CD4-positive, alpha-beta T cell treated with Interleukin-1 beta for 1 hour (primary cell): ENCODE measurements at places on chromosomes 2 and 18.

DNA sequence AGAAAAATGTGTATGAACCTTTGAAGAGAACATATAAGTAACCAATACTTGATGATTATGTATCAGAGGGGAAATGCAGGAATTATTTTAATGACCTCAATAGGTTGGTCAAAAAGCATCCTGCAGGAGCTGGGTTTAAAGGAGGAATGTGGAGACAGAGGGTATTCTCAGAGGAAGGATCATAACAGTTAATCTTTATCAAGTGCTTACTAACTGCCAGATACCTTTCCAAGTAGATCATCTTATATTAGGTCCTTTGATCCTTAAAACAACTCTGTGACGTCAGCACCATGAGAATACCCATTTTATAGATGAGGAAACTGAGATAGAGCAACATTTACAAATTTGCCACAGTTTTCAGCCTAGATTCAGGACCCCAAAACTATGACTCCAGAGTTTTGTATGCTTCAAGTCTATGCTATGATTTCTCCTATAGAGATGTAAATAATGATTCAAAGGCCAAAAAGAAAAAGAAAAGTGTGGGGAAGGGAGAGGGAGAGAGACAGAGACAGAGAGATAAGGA, 3.0 kb downstream of the RFTN2 start:
- DNase-seq, result no peak

DNA sequence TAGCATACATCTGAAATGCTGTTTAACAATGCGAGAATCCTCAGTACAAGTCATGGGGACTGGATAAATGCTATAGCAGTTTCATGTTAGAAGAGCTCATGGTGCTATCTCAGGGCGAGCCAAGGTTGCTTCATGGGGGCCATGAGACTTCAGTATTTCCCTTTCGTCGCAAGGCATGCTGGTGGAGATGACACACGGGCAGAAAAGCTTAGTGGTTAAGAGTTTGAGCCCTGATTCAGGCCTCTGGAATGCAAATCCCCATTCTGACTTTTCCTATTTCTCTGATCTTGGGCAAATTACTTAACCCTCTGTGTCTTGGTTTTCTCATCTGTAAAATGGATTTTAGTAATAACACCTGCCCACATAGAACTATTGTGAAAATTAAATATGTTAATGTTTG, 57.4 kb upstream of the EPHA4 start:
- no peak for DNase-seq

DNA sequence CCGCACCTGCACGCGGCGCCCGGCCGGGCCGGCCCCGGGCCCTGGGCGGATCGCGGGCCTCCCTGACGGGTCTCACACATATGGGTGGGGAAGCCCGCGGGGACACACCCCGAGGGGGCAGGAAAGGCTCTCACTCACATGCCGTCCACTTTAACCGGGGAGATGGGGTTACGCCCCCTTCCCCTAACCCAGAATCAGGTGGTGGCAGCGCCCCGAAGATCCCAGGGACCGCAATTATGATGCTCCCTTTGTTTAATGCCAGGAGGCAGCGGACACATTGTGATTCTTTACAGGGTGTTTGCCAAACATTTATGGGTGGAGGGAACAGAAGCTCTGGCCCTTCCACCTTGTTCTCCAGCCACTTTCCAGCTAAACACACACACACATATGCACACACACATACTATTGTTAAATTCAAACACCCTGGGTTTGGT, 424 bp upstream of the ANKRD44 start:
- no peak for DNase-seq

- DNase-seq, result no peak
These were observed 23.7 kb downstream of the FARP2 start for GRCh38 chr2:241379481-241380480.

DNA sequence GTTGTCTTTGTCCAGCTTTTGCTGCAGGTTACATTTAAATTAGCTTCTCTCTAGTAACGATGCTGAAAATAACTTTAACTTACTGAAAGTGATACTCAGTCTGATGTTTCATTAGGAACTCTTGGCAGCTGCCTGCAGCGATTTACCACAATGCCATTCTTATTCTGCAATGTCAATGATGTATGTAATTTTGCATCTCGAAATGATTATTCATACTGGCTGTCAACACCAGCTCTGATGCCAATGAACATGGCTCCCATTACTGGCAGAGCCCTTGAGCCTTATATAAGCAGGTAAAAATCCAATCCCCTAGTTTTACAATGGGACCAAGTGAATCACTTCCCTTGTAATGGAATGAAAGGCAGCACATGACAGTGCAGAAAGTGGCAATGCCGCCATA, 16.3 kb upstream of the MFF start:
- no peak for DNase-seq

GRCh38 chr2:232287316-232287715, 91.2 kb upstream of the ALPP start:
- no peak for DNase-seq

DNA sequence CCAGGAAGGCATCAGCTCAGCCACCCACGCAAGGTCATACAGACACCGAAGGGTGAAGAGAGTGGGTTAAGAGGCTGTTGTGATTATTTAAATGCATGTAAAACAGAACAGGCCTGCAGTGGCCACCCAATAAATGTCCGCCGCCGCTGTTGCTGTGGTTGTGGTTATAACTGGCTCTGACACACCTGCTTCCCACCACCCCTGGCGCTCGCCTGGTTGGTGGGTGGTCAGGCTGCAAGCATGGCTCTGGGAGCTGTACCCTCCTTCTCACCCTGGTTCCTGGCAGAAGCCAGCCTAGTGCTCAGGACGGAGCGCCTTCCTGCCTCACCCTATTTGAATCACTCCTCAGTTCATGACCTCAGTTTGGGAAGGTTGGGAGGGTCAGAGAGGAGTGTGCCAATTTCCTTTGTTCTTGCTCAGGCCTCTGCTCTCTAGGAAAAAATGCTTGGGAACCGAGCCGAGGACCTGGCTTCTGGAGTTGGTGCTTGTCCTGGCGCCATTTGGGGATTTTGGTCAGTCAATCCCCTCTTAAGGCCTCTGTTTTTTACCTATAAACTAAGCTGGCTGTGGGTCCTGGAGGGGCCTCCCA, 5.3 kb upstream of the CRYBA2 start:
- DNase-seq, result no peak

- no peak for DNase-seq
These were observed 14.3 kb downstream of the GPR39 start for GRCh38 chr2:132430895-132431294.

GRCh38 chr2:179686069-179686468, 175.3 kb downstream of the ZNF385B start:
- no peak for DNase-seq

DNA sequence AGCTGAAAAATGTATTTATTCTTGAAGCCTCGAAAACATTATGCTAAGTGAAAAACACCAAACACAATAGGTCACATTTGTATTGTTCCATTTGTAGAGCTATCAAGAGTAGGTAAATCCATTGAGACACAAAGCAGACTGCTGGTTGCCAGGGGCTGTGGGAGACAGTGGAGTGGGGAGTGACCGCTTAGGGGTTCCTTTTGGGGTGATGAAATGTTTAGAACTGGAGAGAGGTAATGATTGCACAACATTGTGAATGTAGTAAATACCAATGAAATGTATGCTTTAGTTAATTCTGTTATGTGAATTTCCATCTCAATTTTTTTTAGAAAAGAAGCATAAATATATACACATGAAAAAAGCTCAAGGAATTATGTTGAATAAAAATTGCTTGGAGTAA, 15.8 kb downstream of the KCTD18 start:
- no peak for DNase-seq

DNA sequence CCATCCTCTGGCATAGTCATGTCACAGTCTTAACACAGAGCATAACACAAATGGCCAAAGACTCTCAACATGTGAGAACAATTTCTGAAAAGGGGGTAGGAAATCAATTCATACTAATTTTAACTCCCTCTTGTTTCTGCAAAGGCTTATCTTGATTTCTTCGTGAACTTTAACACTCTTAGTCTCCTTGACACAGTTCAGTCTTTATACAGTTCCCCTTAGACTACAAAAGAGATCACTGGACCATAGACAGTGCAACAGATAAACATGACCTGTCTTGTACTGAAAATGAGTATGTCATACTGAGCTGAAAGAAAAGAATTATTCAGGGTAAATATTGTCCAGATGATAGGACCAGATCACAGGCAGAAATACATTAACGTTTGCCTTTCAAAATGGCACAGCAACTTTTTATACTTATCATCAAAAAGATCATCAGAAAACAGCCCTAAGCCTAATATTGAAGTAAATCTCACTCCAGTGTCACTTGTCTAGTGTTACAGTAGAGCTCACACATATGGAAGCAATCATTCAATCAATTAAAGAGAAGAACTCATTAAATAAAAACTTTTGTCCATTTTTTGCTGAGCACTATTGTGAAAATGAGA, 56.4 kb upstream of the VRK2 start:
- no peak for DNase-seq

DNA sequence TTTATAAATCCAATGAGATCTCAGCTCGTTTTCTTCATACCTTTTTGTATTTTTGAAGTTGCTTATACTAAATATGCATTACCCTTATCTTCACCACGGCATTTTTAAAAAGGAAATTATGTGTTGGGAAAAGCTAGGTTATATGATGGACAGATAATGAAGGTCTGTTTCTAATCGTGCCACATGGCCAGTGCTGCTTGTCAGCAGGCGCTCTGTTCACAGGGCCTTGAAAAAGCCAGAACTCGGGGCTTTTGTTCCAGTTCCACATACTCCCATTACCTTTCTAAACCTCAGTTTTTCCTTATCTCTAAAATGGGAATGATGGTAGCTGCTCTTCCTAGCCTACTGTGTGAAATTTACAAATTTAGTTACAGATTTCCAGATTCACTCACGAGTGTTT, 42.0 kb downstream of the EPAS1 start:
- DNase-seq, result no peak

GRCh38 chr2:238906254-238906935, 58.5 kb downstream of the TWIST2 start:
- no peak for DNase-seq

GRCh38 chr2:97693476-97693875, 19.9 kb upstream of the ZAP70 start:
- DNase-seq, result no peak

GRCh38 chr2:10075571-10076209, 4.5 kb downstream of the CYS1 start:
- DNase-seq, result no peak

GRCh38 chr2:181836583-181836982, 54.9 kb upstream of the ITPRID2 start:
- no peak for DNase-seq

- no peak for DNase-seq
These were observed 102.3 kb upstream of the CD302 start for GRCh38 chr2:159900343-159900742.

DNA sequence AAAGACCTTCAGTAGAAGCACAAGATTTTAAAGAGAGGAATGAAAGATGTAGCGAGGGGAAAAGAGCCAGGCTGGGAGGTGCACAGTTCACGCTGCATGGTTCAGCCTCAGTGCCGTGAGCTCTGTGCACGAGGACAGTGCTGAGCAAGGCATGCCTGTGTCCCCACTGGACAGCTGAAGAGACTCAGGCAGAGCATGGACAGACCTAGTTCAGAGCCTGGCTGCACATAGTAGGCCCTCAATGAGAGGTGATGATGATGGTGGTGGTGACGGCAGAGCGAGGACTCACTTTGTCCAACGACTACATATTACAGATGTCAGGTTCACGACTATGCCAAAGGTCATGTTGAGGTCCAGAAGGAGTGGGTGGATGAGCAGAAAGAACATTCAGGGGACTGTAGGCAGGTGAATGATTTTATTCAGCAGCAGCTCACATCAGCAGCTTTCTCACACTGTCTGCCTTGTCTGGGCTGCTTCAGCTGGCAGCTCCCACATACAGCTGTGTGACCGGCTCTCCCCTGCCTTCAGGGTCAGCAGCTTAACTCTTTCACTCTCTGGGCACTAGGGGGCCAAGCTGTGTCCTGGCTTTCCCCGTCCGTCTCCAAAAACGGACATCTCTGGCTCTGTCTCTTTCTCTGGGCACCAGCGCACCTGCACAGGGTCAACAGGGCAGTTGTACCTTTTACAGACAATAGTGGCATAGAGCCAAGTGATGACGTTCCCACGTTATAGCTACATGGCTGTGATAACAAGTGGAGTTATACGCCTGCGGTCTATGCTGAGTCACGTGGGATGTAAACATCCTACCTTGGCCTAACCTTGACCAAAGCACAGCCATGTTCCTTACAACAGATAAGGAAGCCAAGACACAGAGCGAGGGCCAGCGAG, 128.8 kb upstream of the MSH6 start:
- DNase-seq, result no peak

DNA sequence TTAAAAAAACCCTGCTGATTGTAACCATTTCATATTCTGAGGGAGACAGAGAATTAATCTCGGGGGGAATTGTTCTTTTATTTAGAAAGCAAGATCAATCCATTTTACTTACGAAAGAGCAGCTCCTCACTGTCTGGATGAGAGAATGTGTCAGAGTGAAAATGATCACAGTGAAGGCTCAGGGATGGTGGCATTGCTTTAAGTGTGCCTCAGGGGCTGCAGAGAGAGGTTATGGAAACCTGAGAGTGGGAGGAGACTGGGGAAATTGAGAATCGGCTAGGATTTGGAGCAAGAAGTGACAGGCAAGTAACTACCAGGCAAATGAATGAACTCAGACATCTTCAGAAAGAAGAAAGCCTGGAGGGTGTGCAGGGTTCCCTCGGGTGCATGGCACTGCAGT, 34.2 kb downstream of the MRPL35 start:
- no peak for DNase-seq

DNA sequence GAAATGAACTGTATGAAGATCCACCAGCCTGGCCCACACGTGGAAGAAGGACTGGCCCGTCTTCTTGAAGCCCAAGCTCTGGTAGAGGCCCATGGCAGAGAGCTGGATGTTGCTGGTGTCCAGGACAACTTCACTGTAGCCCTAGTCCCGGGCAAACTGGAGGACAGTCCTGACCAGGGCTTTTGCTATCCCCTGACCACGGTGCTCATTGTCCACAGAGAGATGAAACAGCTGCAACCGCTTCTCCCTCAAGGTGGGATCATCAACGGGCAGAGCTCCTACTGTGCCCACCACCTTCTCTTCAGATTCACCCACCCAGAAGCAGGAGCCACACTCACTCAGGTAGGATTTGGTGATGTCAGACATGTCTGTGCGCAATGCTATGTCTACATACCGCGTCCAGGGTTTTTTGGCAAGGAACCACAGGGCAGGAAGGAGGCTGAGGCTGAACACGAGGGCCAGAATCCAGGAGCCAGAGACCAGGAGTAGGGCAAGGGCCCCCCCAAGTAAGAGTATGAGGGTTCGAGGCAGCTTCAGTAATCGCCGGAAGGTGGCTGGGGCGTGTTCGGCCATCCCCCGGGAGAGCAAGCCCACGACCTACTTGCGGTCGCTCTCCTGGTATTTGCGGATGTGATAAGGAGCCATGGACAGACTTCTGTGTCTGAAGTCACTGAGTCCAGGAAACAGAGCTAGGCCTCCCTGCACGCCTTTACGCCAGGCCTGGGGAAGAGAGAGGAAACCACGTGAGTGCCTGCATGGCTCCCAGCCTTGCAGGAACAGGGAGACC, 36.3 kb downstream of the TPRKB start:
- no peak for DNase-seq

DNA sequence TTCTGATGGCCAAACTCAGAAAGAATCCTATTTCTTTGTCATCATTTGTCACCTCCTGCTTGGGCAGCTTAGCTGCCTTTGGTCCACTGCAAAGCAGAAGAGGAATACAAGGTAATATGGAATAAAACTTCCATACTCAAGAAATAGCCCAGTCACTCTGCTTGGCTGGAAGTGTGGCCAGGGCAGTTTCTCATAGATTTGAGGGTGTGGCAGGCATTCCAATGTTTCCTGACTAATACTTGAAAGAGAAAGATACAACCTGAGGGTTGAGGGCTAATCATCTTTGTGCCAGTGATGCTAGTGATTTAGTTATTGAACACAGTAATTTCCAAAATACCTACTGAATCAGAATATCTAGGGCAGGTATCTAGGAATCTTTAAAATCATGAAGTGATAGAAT, 83.1 kb downstream of the FAM161A start:
- DNase-seq, result no peak
